ENCODE measurements at places on chromosomes 16 and 17.

- DNase-seq: no peak
Measured at GRCh38 chr16:89478576-89479221, 11.7 kb downstream of the ANKRD11 start.

DNA sequence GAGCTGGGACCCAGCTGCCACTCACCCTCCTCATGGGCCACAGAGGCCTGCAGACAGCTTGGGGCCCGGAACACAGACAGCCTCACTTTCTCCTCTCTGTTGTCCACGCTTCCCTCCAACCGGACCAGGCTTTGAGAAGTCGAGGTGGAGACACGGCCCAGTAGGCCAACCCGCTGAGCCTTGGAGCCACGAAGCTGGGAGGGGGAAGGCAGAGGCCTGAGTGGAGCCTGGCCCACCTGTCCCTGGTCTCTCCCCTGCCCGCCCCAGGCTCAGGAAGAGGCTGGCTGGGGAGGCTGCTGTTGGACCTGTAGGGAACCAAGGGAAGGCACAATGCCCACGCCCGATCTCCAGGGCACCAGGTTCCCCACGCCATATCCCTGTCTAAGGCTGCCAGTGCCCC, 48.1 kb downstream of the RMI2 start:
- DNase-seq: no peak

GRCh38 chr16:70466805-70467076, 12.3 kb downstream of the FCSK start:
- no peak for DNase-seq

DNA sequence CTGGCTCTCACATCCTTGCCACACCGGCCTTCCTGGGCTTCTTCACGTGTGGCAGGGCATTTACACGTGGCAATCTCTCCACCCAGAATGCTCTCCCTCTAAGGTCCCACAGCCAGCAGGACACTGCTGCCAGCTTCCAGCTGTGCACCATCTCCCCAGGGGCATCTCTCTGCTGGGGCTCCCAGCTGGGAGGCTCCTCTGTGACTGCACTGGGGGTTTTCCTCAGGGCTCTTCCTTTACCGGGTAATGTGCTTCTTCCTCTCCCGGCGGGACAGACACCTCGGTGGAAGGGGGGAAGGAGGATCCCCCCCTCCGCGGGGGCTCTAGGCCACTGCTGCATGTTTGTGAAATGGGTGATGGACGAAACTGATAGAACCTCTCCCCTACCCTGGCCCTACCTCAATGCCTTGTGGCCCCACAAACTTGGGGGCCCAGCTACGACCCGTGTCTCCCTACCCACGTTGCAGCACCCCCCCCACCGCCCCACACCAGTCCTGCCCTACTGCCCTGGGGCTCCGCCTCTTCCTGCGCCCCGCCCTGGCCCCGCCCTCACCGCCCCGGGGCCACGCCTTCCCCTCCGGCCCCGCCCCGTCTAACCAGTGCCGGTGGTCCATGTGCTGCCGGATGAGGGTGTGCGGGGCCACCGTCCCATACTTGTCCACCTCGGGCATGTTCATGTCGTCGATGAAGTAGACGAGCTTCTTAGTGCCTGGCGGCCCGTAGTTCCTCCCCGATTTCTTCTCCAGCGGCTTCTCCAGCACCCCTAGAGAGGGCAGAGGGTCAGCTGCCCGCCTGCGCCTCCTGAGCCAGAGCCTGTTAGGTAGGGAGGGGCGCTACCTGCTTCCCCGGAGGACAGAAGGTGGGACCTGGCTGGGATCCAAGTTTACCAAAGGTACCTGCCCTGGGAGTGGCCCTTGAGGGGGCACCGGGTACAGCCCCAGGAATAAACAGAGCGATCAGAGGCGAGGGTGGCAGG, 92.6 kb downstream of the DNAH17 start:
- no peak for DNase-seq

- no peak for DNase-seq
Measured at GRCh38 chr17:2689411-2690164, 22.0 kb downstream of the CLUH start.

DNA sequence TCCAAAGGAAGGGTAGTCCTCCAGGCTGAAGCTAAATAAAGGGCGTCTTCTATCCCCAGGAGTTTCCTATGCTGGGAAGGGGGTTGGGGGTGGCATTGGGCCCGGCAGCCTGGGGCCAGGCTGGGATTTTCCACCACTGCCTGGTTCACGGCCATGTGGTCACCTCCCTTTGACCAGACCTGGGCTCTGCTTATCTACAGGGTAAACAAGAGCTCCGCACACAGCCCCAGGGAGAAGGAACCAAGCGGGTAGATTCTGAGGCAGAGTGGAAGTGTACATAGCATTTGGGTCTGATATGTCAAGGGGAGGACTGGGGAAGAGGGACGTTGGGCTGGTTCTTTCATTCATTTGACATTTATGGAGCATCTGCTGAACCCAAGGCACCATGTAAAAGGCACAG, 27.2 kb upstream of the TMEM220 start:
- DNase-seq: no peak

- DNase-seq: no peak
Measured at GRCh38 chr16:75197522-75198134, 9.3 kb downstream of the CTRB2 start.

GRCh38 chr16:21336231-21336630, 58.1 kb upstream of the CRYM start:
- DNase-seq: no peak

DNA sequence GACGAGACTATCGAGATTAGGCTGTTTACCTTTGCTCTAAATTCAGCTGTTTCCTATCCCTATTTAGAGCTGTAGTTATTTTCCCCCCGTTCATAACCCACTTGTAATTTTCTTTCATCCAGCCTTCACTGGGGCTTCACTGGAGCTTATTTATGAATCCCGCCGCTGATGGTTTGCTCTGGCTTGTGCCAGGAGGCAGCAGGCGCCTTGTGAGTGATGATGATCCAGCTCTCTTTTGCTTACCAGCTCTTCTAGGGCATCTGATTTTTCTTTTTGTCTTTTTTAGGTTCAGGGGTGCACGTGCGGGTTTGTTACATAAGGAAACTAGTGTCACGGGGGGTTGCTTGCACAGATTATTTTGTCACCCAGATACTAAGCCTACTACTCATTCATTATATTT, 37.4 kb upstream of the CDH13 start:
- no peak for DNase-seq

DNA sequence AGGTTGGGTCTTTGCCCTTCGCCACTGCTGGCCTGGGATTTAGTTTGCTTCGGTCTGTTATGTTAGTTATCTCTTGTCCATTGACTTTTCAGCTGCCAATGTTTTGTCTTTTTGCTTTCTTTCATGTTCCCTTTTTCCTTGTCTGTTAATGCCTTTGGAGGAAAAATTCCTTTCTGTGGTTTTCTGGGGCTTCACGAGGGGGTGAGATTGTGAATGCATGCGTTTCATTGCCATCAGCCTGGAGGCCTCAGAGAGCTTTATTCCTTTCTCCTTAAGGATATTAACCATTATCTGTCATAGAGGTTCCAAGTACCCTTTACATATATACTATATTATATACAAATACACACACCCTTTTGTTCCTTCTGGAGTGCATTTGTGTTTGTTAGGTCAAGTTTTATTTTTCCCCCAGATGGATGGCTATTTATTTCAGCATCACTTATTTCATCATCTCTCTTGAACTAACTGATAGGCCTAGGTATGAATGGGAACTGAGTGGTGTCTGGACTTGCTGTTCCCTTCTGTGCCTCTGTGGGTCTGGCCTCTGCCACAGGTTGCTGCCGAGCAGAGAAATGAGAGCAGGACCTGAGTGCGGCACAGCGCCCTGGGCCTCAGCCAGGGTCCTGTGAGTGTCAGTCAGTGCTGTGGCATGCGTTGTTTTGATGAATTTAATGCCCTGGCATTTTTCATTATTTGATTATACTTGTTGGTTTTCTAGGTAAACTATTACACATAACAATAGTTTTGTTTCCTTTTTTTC, 193.4 kb downstream of the LGALS9B start:
- no peak for DNase-seq

DNA sequence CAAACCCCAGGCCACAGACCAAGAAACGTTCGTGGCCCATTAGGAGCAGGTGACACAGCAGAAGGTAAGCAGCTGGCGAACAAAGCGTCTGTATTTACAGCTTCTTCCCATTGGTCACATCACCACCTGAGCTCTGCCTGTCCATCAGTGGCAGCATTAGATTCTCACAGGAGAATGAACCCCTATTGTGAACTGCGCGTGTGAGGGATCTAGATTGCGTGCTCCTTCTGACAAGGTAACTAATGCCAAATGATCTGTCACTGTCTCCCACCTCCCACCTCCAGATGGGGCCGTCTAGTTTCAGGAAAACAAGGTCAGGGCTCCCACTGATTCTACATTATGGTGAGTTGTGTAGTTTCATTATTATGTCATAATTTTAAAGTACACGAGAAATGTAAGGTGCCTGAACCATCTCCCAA, 186.3 kb downstream of the CPPED1 start:
- DNase-seq: no peak

DNA sequence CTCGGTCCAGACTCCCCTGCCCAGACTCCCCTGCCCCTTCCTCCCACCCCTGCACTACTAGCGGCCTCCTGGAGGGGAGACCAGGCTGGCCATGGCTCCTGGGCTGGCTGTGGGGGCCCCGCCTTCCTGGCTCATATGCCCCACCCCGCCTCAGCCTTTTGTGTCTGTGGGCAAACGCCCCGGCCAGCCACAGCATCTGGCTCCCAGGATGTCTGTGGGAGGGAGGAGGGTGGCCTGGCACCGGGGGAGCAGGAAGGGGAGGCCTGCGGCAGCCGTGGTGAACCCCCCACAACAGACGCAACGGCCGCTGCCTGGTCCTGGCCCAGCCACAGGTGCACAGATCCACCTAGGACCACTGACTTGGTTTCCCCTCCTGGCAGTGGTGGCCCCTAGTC, 32.9 kb downstream of the BAHCC1 start:
- DNase-seq: no peak

DNA sequence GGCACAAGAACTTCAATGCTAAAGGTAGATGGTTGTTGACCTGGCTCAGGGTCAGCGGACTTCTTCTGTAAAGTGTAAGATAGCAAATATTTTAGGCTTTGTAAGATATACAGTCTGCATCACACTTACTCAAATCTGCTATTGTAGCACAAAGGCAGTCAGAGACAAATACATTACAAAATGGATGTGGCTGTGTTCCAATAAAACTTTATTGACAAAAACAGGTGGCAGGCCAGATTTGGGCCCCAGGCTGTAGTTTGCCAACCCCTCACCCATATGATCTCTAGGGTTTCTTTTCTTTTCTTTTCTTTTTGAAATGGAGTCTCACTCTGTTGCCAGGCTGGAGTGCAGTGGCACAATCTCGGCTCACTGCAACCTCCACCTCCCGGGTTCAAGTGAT, 39.5 kb upstream of the TMEM132E start:
- no peak for DNase-seq

DNA sequence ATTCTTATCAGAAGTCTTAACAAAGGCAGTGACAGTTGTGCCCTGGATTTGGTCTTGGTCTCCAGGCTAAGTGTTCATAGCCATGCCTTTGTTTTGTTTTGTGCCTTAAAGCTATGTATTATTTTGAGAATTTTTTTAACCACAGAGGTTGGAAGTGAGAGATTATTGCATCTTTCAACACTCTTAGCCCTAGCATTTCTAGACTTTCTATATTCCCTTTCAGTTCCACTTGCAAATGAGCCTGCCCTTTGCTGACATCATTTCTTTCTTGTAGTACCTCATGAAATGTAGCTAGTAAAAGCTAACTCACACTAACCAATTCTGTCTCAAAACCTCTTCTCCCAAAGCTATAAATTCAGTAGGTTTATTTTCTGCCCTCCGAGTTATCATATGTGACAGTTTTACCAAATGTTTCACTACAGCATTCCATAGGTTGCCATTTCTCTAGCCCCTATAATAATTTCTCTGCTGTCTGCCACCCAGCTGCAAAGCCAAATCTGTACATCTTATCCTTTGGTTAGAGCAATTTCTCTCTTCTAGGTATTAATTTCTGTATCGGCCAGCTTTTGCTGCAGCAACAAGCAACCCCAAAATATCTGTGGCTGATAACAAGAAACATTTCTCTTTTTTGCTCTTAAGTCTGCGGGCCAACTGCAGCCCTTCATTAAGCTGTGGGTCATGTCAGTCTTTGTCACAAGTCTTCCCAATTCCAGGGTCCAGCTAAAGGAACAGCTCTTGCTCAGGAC, 14.2 kb upstream of the CCL1 start:
- DNase-seq: no peak

DNA sequence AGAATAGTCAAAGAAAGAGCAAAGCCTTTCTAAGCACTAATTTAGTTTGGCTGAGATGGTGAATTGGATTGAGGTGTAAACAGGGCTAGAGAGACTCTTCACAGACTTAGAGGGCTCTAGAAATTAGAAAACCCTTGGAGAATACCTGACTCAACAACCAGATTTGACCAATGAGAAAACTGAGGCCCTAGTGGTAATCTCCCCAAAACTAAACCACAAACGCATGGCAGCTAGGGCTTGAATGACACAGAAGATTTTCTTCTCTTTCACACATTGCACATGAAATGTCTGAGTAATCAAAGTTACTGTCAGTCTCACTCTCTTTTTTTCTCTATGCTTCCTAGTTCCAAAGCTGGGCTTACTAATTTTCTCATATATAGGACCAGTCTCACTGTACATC, 314.5 kb upstream of the KCNJ16 start:
- DNase-seq: no peak

- no peak for DNase-seq
Measured at GRCh38 chr16:52383119-52383518, 163.8 kb downstream of the TOX3 start.

GRCh38 chr16:19410435-19411171, 7.1 kb upstream of the TMC5 start:
- DNase-seq: no peak

- DNase-seq: no peak
Measured at GRCh38 chr17:11300738-11301137, 59.7 kb downstream of the SHISA6 start.

DNA sequence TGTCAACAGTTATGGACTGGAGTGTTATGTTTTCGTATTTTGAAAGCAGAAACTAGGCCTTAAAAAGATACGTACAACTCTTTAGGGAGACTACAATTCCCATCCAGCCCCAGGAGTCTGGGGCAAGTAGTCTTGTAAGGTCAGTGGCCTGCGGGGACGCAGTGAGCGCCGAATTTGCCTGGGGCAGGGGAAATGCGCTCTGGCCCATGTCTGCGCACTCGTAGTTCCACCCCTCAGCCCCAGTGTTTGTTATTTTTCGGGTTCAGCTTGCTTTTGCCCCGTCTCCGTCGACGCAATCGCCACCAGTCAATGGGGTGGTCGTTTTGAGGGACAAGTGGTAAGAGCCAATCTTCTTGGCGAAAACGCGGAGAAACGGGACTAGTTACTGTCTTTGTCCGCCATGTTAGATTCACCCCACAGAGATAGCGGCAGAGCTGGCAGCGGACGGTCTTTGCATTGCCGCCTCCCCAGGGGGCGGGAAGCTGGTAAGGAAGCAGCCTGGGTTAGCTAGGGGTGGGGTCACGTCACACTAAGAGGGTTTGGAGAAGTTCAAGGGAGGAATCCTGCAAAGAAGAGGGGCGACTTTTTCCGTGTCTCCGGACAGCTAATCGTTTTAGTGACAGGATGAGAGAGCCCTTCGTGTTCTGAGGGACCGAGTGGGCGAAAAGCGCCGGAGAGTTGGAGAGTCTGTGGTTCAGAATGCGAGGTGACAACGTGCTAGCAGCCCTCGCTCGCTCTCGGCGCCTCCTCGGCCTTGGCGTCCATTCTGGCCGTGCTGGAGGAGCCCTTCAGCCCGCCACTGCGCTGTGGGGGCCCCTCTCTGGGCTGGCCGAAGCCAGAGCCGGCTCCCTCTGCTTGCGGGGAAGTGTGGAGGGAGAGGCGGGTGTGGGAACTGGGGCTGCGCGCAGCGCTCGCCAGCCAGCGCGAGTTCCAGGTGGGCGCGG, 1.1 kb upstream of the BRCA1 start:
- no peak for DNase-seq
